ENCODE measurements at places on chromosomes 16 and 17.

DNA sequence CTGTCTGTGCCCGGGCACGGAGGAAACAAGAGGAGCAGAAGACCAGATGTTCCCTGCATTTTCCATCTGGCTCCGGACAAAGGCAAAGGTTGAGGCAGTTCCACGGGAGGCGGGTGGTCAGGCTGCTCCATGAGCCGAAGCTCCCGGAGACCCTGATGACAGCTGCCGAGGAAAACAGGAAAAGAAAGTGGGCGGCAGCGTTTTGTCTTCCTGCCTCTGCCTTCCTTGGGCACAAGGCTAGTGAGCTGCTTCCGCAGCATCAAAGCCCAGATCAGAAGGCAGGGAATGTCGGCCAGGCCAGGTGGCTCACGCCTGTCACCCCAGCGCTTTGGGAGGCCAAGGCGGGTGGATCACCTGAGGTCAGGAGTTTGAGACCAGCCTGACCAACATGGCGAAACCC lies 16.2 kb downstream of the SLC43A2 start:
- no peak for DNase-seq

DNA sequence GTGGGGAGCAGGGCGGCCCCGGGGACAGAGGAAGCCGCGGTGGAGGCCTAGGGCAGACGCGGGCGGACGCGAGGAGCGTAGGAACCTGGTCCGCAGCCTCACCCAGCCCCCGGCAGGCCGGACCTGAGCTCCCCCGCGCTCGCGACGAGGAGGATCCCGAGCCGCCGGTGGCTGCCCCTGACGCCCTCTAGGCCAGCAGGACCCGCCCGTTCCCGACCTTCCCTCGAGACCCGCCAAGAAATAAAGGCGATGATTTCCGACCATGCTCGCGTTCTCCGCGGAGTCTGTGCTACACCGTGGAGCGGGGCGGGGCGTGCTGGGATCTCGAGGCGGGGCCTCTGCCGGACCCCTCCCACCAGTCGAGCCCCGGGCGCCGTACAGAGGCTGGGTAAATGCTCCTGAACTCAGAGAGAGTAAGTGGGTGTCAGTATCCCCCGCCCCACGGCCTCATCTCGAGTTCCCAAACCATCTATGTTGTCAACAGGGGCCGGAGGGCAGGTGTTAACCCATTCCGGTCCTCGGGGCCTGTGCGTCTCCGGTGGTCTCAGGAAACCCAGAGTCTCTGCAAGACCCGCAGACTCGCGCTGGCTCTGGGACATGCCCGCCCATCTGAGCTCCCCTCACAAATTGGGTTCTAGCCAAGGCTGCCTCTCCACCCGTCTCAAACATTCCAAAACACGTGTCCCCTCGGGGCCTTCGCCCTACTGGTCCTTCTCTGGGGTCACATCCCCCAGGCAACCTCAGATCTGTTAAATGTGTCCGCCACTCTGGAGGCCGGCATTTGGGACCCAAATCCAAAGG lies 13.7 kb downstream of the SYCE1L start:
- DNase-seq: no peak

DNA sequence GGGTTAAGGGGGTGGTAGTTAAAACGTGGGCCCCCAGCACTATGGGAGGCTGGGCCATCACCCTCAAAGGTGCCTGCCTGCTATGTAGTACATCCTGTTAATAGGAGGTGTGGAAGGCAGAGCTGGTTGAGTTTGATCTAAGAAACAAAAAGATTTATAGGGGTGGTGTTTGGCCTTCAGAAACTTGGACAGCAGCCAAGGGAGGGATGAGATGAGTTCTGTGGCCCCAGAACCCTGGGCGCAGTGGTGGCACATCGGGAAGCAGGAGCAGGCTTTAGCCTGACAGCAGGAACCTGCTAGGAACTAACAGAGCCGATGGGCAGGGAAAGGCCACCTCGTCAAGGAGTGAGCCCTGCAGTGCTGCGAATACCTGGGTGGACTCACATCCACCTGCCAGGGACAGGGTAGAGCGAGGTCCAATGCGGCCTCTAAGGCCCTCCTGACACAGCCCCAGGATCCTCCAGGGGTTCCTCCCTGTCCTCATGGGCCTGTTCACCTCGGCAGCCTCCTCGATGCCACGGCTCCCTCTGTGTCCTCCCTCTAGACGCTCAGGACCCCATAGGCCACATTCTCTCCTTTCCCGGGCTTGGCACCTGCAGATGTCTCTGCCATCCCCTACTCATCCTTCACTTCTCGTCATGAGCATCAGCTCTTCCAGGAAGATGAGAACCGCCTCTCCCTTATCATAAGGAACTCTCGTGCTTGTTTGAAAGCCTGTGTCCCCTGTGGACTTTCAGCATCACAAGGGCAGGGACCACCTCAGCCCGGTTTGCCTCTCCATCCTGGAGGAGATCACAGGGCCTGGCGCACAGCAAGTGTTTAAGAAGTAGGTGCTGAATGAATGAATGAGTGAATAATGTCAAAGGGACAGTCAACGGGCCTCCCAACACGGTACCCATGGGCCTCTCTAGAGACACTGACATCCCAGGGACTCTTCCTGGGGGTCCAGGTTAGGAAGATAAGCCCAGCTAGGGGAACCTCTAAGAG lies 103.5 kb upstream of the TNRC6C start:
- DNase-seq: no peak

DNA sequence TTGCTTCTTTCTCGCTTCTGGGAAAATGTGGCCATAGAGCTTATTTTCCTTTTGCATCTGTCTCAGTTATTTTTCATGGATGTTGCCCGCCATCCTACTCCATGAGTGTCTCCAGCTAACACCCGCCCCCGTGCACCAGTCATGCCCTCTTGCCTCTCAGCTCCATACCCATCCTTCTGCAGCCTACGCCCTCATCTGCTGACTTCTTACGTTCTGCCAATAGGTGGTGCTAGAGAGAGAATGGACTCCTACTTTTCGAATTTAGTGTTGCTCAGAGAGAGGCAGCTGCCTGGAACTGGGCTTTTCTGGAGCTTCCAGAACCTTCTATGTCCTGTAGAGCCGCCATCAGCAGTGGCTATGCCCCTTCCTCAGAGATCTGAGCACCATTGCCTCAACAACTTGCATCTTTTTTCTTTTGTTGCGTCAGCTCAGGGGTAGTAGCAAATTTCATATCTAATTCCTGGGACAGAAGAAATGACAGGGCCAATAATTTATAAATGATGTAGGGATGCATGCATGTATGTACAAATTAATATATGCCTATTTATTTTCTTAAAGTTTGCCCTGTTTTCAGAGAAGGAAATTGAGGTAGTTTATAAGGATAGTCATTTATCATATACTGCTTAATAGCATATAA lies 119.7 kb upstream of the MYOCD start:
- DNase-seq: peak; percentile 60

DNA sequence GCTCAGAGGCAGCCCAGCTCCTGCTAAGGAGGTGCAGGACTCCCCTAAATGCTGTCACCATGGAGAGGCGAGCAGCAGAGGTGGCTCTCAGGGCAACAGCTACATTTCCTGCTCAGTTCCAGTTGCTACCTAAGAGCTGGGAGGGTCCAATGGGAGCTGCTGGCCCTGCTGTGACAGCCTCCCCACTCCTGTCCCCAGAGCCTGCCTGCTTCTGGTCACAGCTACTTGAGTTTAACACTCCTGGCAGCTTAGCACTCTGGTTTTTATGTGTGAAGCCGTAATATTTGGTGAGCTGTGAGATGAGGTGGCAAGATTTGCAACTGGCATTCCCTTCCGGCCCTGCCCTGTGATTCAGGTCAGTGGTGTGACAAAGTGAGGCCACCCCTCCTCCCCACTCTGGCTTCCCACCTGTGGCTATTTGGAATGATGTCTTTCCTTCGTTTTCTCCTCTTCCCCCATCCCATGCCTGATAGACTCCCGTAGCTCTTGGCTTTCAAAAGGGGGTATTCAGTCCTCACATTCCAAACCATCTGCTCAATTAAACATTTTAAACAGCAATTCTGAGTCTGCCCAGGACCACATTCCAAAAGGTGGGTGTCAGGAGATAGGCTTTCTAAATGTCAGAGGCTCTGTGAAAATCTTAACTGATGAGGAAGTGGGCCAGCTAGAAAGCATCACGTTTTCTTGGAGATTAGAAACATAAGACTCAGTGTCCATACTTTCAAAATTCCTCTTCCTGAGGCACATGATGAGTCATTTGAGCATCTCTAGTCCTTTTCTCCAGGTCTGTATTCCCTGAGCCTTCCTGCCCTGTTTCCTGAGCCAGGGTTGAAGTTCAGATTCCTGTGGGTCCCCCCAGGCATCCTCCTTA lies 42.6 kb upstream of the SKAP1 start:
- peak; percentile 91 for DNase-seq

GRCh38 chr17:79003661-79004411 lies 5.7 kb downstream of the CANT1 start:
- DNase-seq: no peak

- DNase-seq: peak; percentile 62
These were observed 8.1 kb upstream of the EPX start for GRCh38 chr17:58184308-58184985.

- no peak for DNase-seq
These were observed 46.7 kb upstream of the PVALEF start for GRCh38 chr17:81118308-81119221.

- no peak for DNase-seq
These were observed 318.7 kb upstream of the RBFOX1 start for GRCh38 chr16:7013990-7014389.

GRCh38 chr17:60154616-60155426 lies 5.0 kb downstream of the CA4 start:
- peak; percentile 88 for DNase-seq

DNA sequence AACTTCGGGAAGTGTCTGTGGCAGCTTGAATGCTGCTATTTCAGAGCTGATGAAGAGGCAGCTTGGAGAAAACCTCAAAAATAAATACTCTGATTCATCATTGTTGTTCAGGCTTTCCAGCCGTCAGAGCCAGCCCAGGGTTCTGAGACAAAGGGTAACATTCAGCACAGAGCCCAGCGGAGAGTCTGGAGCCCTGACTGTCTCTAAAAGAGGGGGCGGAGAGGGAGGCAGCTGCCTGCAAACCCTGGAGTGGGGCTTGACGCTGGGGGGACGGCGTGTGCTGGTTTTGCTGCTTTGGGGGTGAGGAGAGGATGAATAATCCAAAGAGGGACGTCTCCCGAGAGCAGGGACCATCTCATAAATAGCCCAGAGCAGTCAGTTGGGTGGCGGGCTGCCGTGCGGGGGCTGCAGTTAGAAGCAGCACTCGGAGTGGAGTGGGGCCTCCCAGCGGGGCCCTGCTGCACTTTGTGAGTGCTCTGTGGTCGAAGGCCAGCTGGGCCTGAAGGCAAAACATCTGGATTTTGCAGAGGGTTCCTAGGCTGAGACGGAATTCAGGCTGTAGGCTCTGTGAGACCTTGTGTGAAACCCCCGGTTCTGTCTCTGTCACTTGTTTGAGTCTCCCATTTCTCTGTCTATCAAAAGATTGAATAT lies 237.8 kb downstream of the PRKCA start:
- peak; percentile 88 for DNase-seq

GRCh38 chr17:76527430-76528111 lies 9.9 kb downstream of the CYGB start:
- peak; percentile 76 for DNase-seq
